ENCODE measurements at places on chromosomes 7 and 10. TPM values are rescaled to one million over a fixed set of nuclear protein-coding genes. Genes with fewer than 3 reads are reported as not detected.

UFSP1 gene
- total RNA-seq, result 2.3 TPM

COL28A1 gene
- total RNA-seq, result 6.2 TPM

CRHR2 gene
- 0.27 TPM for total RNA-seq

AFAP1L2 gene
- 9.8 TPM for total RNA-seq

SLC26A5 gene
- total RNA-seq, result 0.18 TPM

POM121L12 gene
- total RNA-seq, result not detected

LIPJ gene
- 1.00 TPM for total RNA-seq

CHPF2 gene
- 14.2 TPM for total RNA-seq

SLC16A12 gene
- total RNA-seq, result 2.4 TPM

TAC1 gene
- total RNA-seq, result 15.6 TPM

DNA sequence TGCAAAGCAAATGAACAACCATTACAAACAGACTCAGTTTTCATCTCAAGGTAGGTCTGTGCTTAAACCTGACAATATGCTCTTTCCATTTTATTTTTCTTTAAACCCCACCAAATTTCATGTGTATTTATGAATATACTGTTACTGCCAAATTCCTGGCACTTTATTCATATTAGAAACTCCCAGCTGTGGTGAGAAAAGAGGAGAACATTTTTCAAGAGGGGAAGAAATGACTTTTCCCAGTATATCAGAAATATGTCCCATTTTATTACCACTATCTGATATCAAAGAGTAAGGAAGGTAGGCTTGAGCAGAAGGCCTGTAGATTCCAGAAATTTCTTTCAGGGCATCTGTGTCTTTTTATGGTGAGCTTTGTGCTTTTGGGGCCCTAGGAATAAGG lies 189.6 kb downstream of the ADAM12 start:
- DNase-seq, result no peak

DNA sequence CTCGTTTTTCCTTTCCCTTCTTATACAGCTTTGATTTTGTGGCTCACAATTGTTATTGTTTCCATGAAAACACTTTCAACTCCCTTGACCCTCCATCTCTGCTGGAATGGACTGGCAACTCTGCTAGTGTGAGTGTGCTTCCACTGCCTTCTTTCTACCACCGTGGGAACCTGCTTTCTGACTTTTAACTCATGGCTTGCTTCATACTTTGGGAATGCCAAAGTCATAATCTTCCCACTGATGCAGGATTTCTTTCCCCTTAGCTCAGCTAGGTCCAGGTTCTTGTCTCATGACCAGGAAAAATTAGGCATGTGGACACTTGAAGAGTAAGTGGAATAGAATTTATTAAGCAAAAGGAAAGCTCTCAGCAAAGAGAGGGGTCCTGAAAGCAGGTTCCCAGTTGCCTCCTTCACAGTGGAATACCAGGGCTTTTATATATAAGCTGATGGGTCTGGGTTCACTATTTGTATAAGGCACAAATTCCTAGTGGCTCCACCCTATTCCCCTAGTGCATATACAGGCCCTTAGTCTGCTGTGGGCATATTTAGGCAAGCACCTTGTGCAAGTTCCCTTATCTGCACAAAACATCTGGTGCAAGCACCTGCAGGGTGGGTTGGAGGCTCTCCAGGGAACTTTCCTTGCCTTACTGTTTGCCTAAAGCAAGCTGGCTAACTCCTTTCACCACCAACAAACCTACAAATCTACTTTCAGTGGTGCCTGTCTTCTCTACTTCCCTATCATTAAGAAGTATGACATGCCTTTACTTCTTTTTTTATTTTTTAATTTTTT lies 119.5 kb downstream of the CFAP58 start:
- DNase-seq, result no peak

DNA sequence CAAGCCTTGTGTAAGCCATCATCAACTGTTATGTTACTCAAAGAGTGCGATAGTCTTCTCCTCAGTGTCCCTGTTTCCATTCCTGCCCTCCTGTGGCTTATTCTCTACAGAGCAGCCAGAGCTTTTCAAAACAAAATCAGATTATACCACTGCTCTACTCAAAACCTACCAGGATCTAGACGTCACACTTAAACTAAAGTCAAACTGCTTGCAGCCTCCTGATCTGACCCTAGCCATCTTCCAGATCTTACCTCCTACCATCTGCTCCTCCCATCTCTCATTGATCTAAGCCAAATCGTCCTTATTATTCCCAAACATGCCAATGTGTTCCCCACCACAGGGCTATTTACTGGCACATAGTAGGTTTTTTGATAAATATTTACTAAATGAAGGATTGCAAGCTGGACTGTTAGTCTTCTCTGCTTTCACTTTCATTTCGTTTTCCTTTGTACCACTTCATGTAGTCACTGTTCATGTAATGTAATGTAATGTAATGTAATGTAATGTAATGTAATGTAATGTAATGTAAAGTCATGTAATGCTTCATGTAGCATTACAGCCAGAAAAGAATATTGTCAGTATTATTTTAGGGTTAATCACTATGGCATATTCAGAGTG lies 116.1 kb downstream of the GPR37 start:
- no peak for DNase-seq

DNA sequence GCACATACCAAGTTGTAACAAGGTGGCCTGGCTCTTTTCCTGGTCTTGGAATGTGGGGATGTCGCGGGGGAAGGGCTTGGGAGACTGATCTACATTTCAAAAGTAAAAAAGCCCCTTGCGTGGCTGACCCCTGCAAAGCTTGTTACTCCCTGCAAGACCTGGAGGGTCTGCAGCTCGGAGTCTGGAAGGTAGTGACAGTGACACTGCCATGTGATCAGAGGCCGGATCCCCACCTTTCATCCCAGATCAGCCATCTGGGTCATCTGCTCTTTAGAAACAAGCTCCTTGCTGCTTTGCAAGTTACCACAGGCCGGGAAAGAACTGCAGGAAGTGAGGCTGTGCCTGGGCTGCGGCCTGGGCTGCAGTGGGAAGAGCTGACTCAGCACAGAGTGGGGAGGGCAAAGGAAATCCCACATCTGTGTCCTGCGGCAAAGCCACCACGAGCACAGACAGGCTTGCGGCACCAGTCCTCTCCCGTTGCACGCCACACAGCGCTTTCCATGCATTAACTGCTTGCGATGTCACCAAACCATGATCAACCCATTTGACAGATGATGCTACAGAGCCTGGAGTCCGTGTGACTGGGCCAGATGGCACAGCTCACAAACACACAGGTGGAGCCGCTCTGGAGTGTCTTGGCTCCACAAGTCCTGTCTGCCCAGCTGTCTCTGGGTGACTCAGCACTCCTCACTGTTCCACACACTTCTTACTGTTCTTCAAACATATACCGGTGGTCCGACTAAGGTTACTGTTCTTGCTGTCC lies 97.7 kb downstream of the SH3PXD2A start:
- DNase-seq, result peak; percentile 35

- no peak for DNase-seq
Measured at GRCh38 chr7:5831196-5831595, 49.4 kb upstream of the OCM start.

GRCh38 chr10:68871105-68871711 lies 29.9 kb upstream of the DDX50 start:
- DNase-seq, result no peak

DNA sequence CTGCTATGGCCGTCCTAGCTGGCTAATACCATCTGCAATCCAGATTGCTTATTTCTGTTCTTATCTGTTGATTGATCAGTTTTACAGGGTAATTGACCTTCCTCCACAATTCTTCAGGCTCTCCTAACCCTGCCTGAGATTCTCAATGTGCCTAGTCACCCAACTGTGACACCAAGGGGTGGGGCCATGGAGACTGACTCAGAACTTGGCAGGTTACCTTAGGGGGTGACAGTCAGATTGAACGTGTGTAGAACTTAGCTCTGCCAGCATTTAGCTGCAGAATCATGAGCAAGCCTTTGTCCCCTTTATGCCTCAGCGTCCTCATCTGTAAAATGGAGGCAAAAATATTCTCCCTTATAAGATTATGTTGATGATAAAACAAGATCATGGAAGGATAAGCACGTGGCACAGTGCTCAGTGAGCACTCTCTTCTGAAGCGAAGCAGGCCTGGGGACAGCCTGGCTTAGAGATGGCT lies 19.1 kb upstream of the LEP start:
- no peak for DNase-seq

DNA sequence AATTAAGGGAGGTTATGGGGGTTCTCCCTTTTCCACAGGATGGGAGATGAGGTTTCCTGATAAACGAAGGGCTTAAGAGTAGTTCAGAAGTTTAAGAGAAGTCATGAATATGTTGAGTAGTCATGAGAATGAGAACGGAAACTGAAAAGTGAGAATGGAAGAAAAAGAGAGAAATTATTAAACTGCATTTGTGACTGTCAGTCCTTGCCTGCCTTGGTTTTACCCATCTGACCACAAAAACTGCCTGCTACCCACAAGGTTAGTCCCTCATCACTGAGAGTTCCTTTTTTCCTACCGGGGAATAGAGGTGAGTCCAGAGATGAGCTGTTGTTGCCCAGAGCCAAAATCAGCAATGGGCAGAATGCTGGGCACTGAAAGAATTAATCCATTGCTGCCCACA lies 174.1 kb upstream of the BET1 start:
- DNase-seq, result no peak

DNA sequence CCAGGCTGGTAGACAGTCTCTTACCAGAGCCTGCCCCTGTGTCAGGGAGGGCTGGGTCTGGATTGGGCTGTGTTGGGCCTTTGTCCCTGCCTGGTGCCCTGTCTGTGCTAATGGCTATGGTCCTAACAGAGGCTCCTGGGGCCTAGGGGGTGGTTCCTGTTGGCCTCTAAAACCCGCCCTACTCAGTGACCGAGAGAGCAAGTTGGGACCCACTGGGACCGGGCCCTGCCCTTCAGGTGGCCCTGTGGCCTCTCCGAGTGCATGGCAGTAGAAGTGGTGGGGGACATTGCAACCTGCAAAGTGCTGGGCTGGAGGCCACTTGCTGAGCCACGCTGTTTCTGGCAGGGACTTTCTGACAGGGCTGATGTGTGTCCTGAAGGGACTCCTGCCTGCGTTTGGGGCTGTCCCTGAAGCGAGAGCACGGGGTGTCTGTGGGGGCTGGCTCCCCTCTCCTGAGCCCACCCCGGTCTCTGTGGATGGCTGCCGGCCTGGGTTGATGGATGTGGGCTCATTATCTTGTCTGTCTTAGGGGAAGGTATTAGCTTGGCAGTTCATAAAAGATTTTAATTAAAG lies 56.2 kb downstream of the GLRX3 start:
- DNase-seq, result no peak

- no peak for DNase-seq
Measured at GRCh38 chr10:118669020-118669791, 73.8 kb upstream of the PRLHR start.

DNA sequence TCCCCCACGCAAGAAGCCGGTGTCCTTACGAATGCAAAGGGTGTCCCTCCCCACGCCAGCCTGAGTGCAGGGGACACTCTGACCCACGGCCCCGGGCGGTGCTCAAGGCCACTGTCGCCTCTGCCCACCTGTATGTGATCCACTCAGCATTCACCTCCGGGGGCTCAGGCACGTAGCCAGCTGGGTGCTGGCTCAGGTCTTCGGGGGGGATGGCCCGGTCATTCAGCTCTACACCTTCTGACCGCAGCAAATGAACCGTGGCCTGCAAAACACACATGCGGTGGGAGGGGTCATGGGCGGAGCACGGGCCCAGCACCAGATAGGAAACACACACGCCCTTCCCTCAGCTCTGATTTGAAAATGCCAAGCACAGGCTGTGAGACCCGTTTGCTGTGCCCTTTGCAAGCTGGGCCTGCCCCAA lies 25.9 kb downstream of the CFAP46 start:
- DNase-seq, result no peak

GRCh38 chr7:32905175-32905662 lies 13.7 kb upstream of the KBTBD2 start:
- no peak for DNase-seq

GRCh38 chr7:130329681-130330080 lies 14.9 kb upstream of the CPA5 start:
- no peak for DNase-seq

- DNase-seq, result no peak
Measured at GRCh38 chr10:131249955-131250344, 61.6 kb downstream of the TCERG1L start.

DNA sequence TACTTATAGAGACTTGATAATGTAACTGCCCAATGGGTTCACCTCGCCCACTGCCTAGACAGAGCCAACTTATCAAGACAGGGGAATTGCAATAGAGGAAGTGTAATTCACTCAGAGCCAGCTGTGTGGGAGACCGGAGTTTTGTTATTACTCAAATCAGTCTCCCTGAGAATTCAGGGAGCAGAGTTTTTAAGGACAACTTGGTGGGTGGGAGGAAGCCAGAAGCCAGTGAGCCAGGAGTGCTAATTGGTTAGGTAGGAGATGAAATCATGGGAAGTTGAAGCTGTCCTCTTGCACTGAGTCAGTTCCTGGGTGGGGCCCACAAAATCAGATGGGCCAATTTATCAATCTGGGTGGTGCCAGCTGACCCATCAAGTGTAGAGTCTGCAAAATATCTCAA lies 20.1 kb upstream of the C7orf33 start:
- DNase-seq, result no peak

GRCh38 chr7:2928613-2929311 lies 84.7 kb upstream of the GNA12 start:
- DNase-seq, result no peak

GRCh38 chr7:146414373-146414772 lies 297.8 kb downstream of the CNTNAP2 start:
- no peak for DNase-seq

GRCh38 chr7:45187089-45187945 lies 29.7 kb downstream of the RAMP3 start:
- DNase-seq, result no peak

DNA sequence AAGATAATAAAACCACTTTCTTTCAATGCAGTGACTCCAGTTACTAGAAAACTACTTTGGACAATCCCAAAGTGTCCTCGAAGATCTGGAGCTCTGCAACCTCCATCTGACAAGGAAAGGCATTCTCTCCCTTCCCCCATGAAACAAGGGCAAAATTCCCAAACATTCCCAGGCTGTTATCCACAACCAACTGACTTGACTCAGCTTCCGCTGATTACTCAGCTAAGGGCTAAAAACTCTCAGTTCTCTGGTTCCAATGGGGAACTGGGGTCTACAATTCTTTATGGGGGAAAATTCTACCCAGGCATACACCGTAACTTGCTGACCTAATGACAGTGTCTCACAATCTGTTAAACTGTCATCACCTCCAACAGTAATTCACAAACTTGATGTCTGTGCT lies 48.4 kb downstream of the SFMBT2 start:
- DNase-seq, result no peak

DNA sequence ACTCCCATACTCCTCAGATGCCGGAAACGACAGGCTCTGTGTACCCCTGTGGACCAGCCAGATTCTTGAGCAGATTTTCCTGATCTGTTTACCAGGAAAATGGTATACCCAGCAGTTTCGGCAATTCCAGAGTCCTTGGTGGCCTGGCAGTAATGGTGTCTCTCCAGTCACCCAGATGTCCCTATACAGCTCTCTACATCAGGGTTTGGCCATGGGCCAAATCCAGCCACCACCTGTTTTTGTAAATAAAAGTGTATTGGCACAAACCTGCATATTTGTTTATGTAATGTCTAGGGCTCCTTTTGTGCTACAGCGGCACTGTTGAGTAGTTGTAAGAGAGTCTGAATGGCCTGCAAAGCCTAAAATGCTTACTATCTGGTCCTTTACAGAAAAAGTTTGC lies 491.3 kb downstream of the RPS24 start:
- no peak for DNase-seq
